Effector memory CD4-positive, alpha-beta T cell (primary cell): ENCODE measurements at places on chromosomes 3 and 15.

DNA sequence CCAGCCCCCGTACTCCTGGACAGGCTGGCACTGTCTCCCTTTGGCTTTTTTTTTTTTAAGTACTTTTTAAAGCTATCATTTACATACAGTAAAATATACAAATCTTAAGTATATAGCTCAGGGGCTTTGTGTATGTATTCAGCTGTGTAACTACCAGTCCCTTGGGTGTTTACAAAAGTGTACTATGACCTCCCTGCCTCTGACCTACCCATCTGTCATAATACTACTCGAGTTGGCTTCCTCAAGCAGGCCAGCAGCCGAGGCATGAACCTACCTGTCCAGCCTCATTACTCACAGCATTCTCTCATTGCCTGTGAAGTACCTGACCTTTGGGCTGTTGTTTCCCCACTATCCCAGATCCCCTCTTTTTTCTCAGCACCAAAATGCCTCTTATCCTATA is 33.2 kb downstream of the ABHD2 start:
- peaks cover 72% of the 10 kb centered on the region for H3K36me3 ChIP-seq
- no peaks in the 10 kb centered on the region for H3K27me3 ChIP-seq
- no peak for DNase-seq
- no peak overlapping the region for H3K4me3 ChIP-seq
- no peaks in the 10 kb centered on the region for H3K4me1 ChIP-seq

DNA sequence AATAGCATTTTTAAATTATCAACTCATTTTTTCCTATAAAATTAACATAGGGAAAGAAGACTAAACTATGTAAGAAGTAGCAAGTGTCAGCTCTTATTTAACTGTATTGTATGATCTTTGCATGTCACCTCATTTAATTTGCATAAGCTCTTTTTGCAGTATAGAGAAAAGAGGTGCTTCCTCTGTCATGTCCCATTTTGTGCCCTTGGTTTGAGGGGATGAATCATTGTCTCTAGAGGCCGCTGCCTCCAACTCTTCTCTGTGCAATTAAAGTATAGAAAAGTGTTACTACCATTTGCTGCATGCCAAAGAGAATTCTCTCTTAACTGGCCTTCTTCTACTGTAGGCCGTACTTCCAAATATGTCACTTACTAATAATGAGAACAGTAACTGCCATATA is 93.4 kb downstream of the LRRC28 start:
- H3K36me3 ChIP-seq, result no peaks in the 10 kb centered on the region
- H3K27me3 ChIP-seq, result no peaks in the 10 kb centered on the region
- no peak overlapping the region for H3K27ac ChIP-seq
- no peak overlapping the region for H3K4me3 ChIP-seq
- DNase-seq, result no peak

DNA sequence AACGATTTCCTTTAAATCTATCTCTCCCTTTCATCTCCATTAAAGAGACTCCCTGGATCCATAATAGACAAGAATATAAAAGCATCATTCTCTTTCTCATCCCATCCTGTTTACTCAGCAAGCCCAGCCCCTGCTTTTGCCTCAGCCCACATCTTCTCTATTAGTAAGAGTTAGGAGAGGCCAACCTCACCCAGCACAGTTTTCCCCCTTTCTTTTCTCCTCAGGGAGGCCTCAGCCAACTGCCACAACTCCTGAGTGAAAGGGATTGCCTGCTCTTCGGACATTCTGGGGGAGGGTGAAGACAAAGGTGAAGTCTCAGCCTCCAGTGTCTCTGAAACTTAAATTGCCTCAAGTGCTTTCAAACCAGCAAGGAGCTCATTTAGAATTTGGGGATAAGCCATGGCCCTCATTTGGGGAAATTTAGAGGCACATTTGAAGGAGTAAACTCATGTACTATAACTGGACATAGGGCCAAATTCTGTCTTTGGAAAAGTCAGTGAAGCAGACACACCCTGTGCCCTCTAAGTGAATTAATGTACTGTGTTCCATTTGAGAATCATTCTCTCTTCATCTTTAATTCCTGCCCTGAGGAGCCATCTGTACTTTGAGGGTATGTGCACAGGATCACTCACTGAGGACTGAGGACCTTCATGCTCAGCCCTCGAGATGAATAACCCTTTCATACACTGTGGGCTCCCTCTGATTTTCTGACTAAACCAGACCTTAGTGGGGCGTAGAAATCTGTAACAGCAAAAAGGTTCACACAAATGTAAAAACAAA is 82.5 kb downstream of the SOX2 start:
- no peak overlapping the region for H3K4me3 ChIP-seq
- no peaks in the 10 kb centered on the region for H3K36me3 ChIP-seq

- H3K4me3 ChIP-seq, result no peak overlapping the region
- no peaks in the 10 kb centered on the region for H3K27me3 ChIP-seq
- no peaks in the 10 kb centered on the region for H3K36me3 ChIP-seq
- DNase-seq, result no peak
- H3K4me1 ChIP-seq, result no peaks in the 10 kb centered on the region
- H3K27ac ChIP-seq, result no peak overlapping the region
Observed at GRCh38 chr3:187261541-187261969, 30.0 kb downstream of the MASP1 start.

DNA sequence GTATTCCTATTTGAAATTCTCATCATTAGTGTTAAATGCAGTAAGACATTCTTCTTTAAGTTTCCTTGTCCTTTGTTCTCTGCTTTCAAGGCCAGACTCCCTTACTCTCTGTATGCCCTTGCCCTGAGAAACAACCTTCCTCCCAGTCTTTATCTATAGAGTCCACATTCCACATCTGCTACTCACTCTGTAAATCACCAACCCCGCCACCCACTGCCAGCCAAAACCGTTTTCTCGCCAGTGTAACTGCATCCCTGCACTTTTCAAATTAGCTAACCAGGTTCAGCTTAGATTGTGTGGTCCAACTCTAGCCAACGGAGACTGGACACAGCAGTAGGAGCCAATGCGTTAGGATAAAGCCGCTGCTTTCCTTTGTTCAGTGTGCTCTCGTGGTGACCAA is 402.4 kb upstream of the PDZRN3 start:
- H3K36me3 ChIP-seq, result no peaks in the 10 kb centered on the region
- no peaks in the 10 kb centered on the region for H3K4me1 ChIP-seq
- no peak overlapping the region for H3K4me3 ChIP-seq
- no peaks in the 10 kb centered on the region for H3K27me3 ChIP-seq
- DNase-seq, result no peak

GRCh38 chr15:69457304-69458280 is 5.0 kb downstream of the RPLP1 start:
- H3K36me3 ChIP-seq, result peaks cover 25% of the 10 kb centered on the region
- DNase-seq, result no peak
- peaks cover 12% of the 10 kb centered on the region for H3K4me1 ChIP-seq
- H3K27ac ChIP-seq, result no peak overlapping the region
- no peak overlapping the region for H3K4me3 ChIP-seq
- H3K27me3 ChIP-seq, result no peaks in the 10 kb centered on the region

GRCh38 chr15:29934251-29934650 is 112.0 kb upstream of the TJP1 start:
- no peaks in the 10 kb centered on the region for H3K27me3 ChIP-seq
- no peak overlapping the region for H3K27ac ChIP-seq
- no peak for DNase-seq
- H3K4me1 ChIP-seq, result no peaks in the 10 kb centered on the region
- no peak overlapping the region for H3K4me3 ChIP-seq
